Subcutaneous preadipocyte (primary cell): ENCODE measurements at places on chromosomes 7 and 10. TPM values are rescaled to one million over a fixed set of nuclear protein-coding genes. Genes with fewer than 3 reads are reported as not detected.

ADAM8 gene
- 0.73 and 1.4 TPM in 2 replicates for total RNA-seq

FAM237B gene
- under 0.01 and 0.20 TPM in 2 replicates for total RNA-seq

CACNB2 gene
- total RNA-seq, result 11.1 and 12.5 TPM in 2 replicates

CNPY1 gene
- not detected in 2 replicates for total RNA-seq

ZNF853 gene
- total RNA-seq, result under 0.01 TPM in 1 of 2 replicates, not detected in the other

PTPRZ1 gene
- 0.20 TPM in 1 of 2 replicates, not detected in the other for total RNA-seq

OR6B1 gene
- not detected in 2 replicates for total RNA-seq

CD36 gene
- 35.6 and 84.1 TPM in 2 replicates for total RNA-seq

CCDC7 gene
- total RNA-seq, result 13.5 and 26.8 TPM in 2 replicates

SORCS1 gene
- total RNA-seq, result not detected in 2 replicates

COX15 gene
- total RNA-seq, result 34.9 and 47.3 TPM in 2 replicates

KEL gene
- total RNA-seq, result not detected in 2 replicates

ADAM12 gene
- 142 and 180 TPM in 2 replicates for total RNA-seq

TACR2 gene
- 0.20 TPM in 1 of 2 replicates, not detected in the other for total RNA-seq

SPACDR gene
- 0.37 and 0.78 TPM in 2 replicates for total RNA-seq

LHFPL3 gene
- total RNA-seq, result not detected in 2 replicates

ENTPD1 gene
- 0.37 TPM in 1 of 2 replicates, not detected in the other for total RNA-seq

CABCOCO1 gene
- 0.20 and 0.37 TPM in 2 replicates for total RNA-seq

LRGUK gene
- total RNA-seq, result 0.20 and 0.37 TPM in 2 replicates

TMEM213 gene
- not detected in 2 replicates for total RNA-seq

ZNF365 gene
- 0.59 TPM in 1 of 2 replicates, not detected in the other for total RNA-seq

PHKG1 gene
- 1.2 and 1.8 TPM in 2 replicates for total RNA-seq

NPY4R gene
- total RNA-seq, result not detected in 2 replicates

C10orf62 gene
- 0.20 TPM in 1 of 2 replicates, not detected in the other for total RNA-seq

ECHS1 gene
- total RNA-seq, result 58.5 and 61.7 TPM in 2 replicates

PTPN20 gene
- total RNA-seq, result 0.73 and 0.98 TPM in 2 replicates

STEAP4 gene
- 155 and 477 TPM in 2 replicates for total RNA-seq

GTPBP4 gene
- total RNA-seq, result 32.0 and 37.9 TPM in 2 replicates

MYOF gene
- total RNA-seq, result 180 and 193 TPM in 2 replicates

SPDYE9 gene
- total RNA-seq, result not detected in 2 replicates

BEND7 gene
- 1.4 and 1.5 TPM in 2 replicates for total RNA-seq

SLC18A3 gene
- total RNA-seq, result not detected in 2 replicates

NRF1 gene
- 11.4 and 14.1 TPM in 2 replicates for total RNA-seq

CYP26A1 gene
- total RNA-seq, result not detected in 2 replicates

HMX3 gene
- total RNA-seq, result not detected in 2 replicates
